ENCODE measurements at places on chromosomes 7 and 10. TPM values are rescaled to one million over a fixed set of nuclear protein-coding genes. Genes with fewer than 3 reads are reported as not detected.

NPC1L1 gene
- polyA plus RNA-seq, result 0.28 TPM

MBL2 gene
- polyA plus RNA-seq, result not detected

HOXA2 gene
- 19.4 TPM for polyA plus RNA-seq

LGI1 gene
- 0.09 TPM for polyA plus RNA-seq

Data from left lung (tissue), 14 donors.